OCI-LY7 (cell line): ENCODE measurements at places on chromosomes 3 and 15.

GRCh38 chr3:128813097-128813496 lies 66.3 kb upstream of the ACAD9 start:
- no peak for DNase-seq

DNA sequence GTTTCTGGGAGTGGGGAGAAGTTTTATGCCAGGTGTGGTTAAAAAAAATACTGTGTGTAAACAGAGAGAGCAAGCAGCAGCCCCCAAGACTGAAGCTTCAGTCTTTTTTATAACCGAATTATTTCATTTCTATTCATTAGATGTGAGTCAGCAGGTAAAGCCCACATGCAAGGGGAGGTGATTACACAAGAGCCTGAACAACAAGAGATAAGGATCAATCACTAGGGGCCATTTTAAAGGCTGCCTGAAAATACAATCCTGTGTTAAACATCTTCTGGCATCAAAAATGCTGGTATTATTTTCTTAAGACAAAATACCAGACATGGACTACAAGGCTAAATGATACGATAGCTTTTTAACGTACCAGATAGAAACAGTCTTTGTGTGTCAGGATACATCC lies 217.3 kb downstream of the SUCLG2 start:
- no peak for DNase-seq

- DNase-seq = no peak
Observed at GRCh38 chr15:29379647-29380046, 110.0 kb upstream of the NSMCE3 start.

DNA sequence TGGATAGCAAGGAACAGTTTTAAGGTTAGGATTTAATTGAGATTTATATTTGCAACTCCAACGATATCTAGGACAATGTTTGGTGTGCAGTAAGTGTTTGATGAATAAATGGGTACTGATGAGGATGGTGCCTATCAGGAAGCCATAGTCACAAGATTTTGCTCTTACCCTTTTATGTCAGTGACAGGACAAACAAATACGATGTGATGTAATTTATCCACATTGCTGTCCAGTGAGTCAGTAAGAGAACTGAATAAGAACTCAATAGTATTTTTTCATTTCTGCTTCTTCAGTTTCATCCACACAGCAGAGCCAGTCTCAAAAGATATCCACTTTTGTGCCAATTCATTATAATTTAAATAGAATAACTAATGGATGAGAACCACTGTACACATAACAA lies 18.5 kb downstream of the C3orf85 start:
- no peak for DNase-seq

- DNase-seq = no peak
Observed at GRCh38 chr3:29392625-29393388, 111.9 kb downstream of the RBMS3 start.

DNA sequence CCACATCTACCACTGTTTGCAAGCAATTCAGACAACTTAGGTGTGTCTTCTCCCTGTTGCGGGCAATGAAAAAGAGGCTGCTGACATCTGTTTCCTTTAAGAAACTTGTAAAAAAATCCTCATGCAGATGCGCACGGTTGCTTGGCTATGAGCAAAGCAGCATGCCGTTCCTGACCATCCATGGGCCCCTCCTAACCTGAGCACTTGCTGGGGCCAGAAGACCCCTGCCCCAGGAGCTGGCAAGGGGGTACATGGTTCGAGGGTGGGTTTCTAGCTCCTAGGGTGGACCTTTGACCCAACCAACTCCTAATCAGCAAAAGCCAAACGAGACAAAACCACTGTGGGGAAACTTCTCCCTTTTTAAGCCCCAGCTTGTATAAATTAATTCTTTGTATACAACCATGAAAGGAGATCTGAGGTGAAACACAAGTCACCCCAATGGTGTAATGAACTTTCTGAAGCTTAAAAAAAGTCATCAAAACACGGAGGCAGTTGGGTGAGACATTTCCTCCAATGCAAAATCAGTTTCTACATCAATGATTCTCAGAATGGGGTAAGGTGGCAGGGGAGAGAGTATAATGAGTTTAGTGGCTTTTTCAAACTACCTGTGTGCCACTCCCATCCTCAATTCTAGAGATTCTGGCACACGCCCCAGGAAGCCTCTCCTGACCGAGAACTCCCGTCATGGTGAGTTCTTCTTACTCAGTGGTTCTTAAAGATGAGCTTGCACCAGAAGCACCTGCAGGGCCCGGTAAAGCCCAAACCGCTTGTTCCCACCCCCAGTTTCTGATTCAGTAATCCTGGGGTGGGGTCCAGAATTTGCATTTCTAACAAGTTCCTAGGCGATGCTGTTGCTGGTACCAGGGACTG lies 44.1 kb downstream of the CPN2 start:
- DNase-seq = peak; percentile 60

DNA sequence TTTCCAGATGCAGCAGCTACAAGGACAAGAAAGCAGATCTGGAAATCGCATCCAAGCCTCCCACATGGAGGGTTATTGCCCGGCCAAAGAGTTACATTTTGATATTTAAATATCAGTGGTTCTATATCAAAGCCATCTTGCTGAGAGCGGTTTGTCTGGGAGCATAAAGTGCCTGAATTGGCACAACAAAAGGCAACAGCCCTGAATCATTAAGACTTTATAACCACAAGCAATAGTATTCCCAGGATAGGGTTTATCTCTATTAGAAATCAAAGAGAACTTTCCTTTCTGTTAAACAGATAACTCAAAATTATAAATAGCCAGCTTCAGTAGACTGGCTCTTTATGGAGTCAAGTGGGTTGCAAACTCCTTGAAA lies 564.7 kb downstream of the ROBO1 start:
- no peak for DNase-seq

DNA sequence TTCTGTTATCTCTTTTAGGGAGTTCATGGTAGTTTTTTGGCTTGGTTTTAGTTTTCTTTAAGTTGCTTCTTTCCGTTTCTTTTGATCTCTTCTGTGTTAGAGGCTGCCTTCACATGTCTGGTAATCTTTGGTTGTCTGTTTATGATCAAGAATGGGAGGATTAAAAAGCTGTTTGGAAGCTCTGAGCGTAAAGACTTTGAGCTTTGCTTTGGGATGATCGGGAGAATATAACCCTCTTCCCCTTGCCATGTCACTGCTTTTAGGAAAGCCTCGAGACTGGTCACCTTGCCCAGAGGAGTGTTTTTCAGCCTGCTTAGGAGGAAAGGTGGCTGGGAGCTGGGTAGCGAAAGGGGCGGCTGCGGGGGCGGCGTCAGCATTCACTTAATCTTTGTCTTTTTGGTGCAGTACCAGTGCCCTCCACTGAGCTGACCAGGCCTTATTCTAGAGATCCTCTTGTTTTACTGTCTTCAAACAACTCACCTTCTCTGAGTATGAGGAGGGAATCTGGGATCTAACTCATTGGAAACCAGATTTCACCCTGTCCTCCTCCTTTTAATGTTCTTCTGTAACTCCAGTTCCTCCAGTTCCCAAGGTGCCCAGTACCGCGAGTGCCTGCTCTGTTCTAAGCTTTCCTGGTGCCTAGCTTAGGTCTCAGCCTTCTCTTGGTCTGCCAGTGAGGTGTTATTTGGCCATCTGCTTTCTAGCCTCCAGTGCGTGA lies 15.5 kb downstream of the TATDN2 start:
- peak; percentile 36 for DNase-seq

GRCh38 chr15:62495670-62496614 lies 330.9 kb upstream of the C2CD4B start:
- DNase-seq = no peak

DNA sequence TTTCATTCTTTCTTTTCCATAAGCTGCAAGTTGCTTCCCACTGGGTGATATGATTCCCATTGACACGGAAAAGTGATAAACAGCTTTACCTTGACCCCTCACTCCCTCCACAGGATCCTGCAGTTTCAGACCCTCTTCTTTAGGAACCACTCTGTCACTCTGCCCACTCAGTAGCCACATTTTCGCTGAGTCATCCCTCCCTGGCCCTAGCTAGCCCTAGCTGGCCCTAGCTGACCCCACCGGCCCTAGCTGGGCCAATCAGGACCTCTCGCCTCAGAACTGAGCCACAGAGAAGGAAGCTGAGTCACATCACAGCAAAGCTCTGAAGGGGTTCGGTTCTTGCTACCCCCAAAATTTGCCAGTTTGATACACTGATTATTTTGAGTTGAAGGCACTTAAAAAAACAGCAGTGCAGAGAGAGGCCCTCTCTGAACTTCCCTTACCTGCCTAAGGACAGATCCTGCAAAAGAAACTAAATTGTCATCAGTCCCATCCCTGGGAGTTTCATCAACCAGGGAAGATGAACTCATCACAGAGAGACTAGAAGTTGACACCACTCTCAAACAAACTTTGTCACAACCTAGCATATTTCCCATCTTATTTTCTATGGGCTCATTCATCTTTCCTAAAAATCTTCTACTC lies 233.5 kb upstream of the PROK2 start:
- no peak for DNase-seq

DNA sequence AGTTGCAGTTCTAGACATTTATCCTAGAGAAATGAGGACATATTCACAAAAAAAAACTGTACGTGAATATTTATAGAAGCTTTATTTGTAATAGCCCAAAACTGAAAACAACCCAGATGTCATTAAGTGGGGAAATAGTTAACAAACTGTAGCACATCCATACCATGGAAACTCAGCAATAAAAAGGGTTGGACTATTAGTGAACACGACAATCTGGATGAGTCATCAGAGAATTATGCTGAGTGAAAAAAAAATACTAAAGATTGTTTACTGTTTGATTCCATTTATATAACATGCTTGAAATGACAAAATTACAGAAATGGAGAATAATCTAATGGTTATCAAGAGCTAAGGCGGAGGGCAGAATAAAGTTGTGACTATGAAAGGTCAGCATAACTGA lies 59.5 kb downstream of the CPA3 start:
- no peak for DNase-seq

GRCh38 chr15:90620379-90621067 lies 90.8 kb downstream of the CRTC3 start:
- peak; percentile 72 for DNase-seq

GRCh38 chr3:24043985-24044384 lies 98.9 kb downstream of the NR1D2 start:
- DNase-seq = no peak

DNA sequence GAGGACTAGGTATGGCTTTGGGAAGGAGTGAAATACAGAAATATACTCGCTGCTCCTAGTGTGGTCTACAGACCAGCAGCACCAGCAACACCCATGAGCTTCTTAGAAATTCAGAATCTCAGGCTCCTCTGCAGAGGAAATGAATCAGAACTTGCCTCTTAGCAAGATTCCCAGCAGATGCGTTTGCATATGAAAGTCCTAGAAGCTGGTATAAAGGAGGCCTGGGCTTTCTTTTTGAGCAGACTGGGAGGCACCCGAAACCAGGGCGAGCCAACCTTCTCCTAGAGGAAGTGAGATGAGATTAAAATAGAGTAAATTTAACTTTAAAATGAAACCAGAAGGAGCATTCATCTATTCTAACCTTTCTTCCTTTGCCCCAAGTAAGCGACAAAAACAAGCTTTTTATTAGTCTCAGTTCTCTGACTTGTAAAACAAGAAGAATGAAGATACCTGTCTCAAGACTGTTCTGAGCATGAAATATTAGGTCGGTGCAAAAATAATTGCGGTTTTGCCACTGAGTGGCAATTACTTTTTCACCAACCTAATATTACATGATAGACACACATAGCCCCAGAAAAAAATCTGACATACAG lies 140.0 kb downstream of the PDZRN3 start:
- DNase-seq = peak; percentile 4

DNA sequence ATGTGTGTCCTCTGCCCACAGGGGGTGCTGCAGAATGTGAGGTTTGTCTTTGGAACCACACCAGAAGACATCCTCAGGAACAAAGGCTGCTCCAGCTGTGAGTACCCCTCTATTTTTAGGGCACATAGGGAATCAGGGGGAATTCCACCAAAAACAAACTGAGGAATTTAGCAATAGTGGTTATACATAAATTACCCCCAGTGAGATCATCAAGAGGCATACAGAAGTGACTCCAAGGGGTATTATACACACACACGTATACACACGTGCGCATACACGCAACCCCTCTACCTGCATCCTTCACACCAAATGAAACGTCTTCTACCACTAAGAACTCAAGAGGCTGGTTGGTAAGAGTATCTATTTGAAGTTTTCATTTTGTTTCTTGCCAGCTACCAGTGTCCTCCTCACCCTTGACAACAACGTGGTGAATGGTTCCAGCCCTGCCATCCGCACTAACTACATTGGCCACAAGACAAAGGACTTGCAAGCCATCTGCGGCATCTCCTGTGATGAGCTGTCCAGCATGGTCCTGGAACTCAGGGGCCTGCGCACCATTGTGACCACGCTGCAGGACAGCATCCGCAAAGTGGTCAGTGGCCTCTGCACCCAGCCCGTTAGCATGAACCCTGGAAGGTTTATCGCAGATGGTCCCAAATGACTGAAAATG lies 2.9 kb downstream of the THBS1 start:
- DNase-seq = no peak

- DNase-seq = peak; percentile 40
Observed at GRCh38 chr3:16504242-16504641, 9.3 kb downstream of the RFTN1 start.

- DNase-seq = no peak
Observed at GRCh38 chr3:159472611-159473010, 516.0 kb upstream of the IL12A start.

- no peak for DNase-seq
Observed at GRCh38 chr15:94610069-94610468, 378.7 kb downstream of the MCTP2 start.

- no peak for DNase-seq
Observed at GRCh38 chr3:107679921-107680320, 157.2 kb downstream of the BBX start.

DNA sequence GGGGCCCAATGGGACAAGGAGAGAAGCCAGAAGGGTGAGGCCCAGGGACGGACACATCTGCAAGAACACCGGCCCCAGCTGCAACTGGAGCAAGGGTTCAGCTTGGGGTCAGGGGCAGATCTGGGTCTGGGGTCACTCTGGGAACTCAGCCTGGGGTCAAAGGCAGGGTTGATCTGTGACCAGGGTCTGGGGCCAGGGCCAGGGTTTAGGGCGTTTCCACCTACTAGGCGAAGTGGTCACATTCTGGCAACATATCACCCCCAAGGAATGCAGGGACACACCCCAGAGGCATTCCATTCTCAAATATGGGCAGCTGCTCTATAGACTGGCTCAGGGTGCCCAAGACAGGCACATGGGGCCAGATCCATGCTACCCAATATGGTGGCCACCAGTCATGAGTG lies 9.0 kb downstream of the UROC1 start:
- DNase-seq = no peak

- no peak for DNase-seq
Observed at GRCh38 chr15:66167854-66168253, 85.7 kb downstream of the MEGF11 start.

GRCh38 chr3:26100176-26100575 lies 310.3 kb downstream of the OXSM start:
- no peak for DNase-seq

DNA sequence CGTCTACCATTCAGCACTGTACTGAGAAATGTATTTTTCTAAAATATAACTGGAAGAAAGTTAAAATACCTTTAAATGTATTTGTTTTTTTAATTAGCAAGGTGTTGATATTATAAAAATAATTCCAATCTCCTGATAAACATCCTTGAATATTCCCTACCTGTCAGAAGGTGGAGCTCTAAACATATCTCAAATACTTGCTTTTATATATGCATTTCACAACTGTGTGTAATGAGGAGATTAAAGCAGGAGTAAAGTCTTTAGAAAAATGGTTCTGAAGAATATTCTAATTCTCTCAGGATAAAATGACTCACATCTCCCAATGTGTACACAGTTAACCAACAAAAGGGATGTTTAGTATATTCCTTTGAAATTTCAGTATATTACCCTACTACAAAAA lies 422.7 kb downstream of the PLCL2 start:
- no peak for DNase-seq
